Mesothelial cell of epicardium (in vitro differentiated cells): ENCODE measurements at places on chromosomes 12 and 14. TPM values are rescaled to one million over a fixed set of nuclear protein-coding genes. Genes with fewer than 3 reads are reported as not detected.

GPR68 gene
- 0.79 to 1.2 TPM (median 1.1 TPM) in 3 replicates for total RNA-seq

TAS2R8 gene
- 0.18 to 0.42 TPM (median 0.29 TPM) in 3 replicates for total RNA-seq

TUBA1B gene
- total RNA-seq: 745 to 765 TPM (median 754 TPM) in 3 replicates

CLEC1A gene
- total RNA-seq: 0.32 to 0.51 TPM (median 0.49 TPM) in 3 replicates

POTEG gene
- total RNA-seq: not detected in 3 replicates

SRGAP1 gene
- 9.6 to 9.7 TPM (median 9.7 TPM) in 3 replicates for total RNA-seq

INSM2 gene
- total RNA-seq: not detected in 3 replicates
